ENCODE measurements at places on chromosomes 7 and 10.

DNA sequence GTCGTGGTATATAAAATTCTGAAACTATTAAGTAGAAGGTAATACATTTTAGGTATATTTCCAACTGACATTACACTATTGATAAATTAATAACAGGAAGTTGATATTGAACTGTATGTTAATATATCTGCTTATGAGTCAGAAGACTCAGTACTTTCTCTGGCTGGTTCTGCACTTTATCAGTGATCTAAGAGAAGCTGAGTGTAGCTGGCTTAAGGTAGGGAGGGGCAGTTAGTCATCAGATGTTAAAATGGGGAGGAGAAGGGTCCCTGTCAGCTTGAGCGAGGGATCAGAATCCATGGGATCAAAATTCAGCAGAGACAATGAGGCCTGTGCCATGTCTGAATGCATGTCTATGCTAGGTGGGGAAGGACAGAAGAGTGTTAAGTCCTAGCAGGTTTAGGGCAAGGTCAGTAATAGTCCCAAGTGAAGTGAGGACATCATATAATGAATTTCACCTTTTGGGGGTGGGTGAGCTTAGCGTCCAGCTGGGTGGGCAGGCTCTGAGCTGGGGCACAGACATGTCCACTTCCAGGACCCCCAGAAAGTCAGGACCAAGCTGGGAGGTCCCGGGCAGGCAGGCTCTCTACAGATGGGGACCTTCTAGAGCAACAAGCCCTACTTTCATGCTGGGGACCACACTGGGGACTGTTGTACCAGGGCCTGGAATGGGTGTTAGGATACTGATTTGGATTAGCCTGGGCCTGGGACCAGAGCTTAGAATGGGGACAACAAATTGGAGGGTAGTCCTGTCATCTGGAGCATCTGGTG is 82.9 kb downstream of the WDFY4 start:
- no peak for DNase-seq

DNA sequence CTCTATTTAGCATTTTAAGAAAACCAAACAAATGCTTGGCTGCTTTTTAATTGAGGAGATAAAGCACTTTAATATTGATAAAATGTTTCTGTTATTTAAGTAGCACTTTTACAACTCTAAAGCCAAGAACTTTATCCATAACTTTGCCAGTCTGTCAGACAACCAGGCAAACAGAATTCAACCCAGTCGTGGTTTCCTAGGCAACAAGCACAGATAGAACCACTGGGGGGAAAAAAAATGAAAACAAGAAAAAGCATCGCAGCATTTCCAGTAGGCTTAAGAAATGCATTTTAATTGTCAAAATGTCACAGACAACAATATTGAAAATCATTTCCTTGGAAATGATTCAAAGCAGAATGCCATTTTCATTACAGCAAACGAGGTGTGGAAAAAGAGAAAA is 323.4 kb downstream of the PARD3 start:
- no peak for DNase-seq

- no peak for DNase-seq
Measured at GRCh38 chr10:94083662-94084265, 90.0 kb downstream of the PLCE1 start.

DNA sequence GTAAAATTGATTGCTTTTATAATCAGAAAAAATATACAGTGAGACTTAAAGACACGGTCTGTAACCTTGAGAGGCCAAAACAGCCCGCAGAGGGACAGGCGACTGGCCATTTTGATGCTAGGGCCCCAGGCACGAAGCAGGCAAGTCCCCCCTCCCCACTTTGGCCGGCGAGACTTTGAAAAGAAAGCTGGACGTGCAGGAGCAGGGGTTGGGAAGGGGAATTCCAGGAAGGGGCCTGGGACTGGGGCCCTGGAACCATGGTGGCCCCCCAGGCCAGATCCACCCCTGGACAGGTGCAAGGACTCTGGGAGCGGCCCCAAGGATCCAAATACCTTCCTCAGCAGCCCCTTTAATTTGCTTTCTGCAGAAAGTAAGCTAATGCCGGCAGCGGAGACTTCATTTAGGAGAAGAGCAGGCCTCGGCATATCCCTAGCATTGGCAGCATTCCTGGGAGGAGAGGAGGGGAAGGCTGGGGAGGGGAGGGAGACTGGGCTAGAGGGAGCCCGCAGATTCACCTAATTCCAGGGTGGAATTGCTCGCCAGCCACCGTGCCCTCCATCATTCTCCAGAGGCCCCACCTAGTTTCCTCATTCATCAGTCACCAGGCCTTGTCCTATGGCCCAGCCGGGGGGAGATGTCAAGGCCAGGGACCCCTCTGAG is 24.9 kb upstream of the TNRC18 start:
- no peak for DNase-seq

- no peak for DNase-seq
Measured at GRCh38 chr7:18390535-18390907, 105.0 kb upstream of the HDAC9 start.

DNA sequence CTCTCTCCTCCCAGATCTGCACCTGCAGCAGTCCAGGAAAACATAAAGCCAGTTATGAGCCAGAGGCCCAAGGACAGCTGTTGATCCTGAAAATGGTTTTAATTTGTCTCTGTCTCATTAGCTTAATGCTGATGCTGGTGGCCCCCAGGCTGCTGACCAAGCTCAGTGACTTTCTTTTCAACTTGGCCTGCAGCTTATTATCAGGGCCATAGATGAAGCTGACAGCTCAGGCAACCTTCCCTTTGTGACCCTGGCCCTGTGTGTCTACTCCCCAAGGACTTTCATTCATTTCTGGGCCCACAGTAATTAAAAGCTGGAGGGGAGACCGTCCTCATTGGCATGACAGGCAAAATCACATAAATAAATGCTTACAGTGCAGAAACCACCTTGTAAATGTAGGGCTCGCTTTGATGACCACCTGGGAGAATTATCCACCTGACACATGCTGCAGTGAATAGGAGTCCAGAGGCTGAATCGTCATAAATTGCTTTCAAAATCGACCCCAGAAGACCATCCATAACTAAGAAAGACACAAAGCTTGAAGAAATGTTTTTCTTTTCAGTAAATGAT is 138.5 kb downstream of the NPY start:
- DNase-seq, result no peak

GRCh38 chr7:16421333-16422102 is at the start of gene CRPPA:
TSS of gene CRPPA (minus strand) at chr7:16421538. CDS start at chr7:16421322, 216 bp downstream.
- DNase-seq, result peak; percentile 10

GRCh38 chr10:78532480-78533042 is 498.9 kb downstream of the RPS24 start:
- no peak for DNase-seq

DNA sequence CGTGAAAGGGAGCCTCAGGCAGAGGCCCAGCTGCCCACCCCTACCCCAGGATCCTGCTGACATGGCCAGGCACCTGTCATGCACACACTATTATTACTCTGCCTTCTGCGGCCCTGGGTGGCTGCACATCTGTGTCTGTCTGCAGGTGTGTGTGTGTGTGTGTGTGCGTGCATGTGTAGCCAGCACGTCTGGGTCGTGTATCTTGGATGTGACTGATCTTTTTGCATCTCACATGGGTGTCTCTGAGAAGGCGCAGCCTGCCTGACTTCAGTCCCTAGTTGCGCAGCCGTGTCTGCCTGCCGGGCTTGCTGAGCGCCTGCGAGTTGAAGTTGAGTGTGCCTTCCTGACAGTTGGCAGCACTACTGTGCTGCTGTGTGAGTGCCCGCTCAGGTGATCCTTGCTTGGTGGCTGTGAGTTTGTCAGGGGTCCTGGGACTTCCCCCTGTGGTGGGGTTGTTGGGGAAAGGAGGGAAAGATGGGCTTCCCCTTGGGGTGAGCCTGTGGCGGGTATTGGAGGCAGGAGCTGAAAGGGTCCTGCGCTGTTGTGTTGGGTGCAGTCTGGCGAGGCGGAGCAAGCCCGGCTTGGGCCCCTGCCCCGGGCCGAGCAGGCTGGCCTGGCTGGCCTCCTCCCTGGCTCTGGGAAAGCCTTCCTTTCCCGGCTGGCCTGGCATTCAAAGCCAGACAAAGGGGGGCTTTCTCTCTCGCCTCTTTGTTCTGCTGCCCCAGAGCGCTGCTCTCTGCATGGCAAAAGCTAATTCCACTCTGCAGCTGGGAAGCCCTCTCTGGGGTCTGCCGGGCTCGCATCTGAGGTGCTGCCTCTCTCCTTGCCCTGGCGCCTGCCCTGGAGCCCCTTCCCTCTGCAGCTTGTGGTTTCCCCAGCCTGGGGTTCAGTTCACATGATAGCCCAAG is 4.9 kb downstream of the TRIM8 start:
- DNase-seq, result peak; percentile 45

GRCh38 chr10:132699411-132700155 is 86.4 kb downstream of the NKX6-2 start:
- DNase-seq, result no peak

DNA sequence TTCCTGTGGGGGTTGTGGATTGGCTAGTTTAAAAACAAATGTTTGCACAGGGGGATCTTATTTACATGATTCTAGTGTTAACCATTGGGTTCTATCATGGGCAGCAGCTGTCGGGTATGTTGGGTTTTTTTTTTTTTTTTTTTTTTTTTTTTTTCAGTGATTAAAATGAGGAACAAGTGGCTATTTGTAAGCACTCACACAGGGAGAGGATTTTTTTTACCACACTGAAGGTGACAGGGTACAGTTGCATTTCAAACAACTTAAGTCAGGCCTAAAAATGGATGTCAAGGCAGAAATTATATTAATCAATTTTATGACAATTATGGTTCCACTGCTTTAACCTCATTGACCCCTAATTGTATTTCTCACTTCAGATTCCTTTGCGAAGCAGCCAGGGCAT is 92.8 kb downstream of the CD36 start:
- DNase-seq, result no peak

GRCh38 chr10:99766302-99766681 is 16.1 kb upstream of the ABCC2 start:
- no peak for DNase-seq

GRCh38 chr10:70145666-70146488 is 623 bp downstream of the TYSND1 start:
- DNase-seq, result peak; percentile 67

DNA sequence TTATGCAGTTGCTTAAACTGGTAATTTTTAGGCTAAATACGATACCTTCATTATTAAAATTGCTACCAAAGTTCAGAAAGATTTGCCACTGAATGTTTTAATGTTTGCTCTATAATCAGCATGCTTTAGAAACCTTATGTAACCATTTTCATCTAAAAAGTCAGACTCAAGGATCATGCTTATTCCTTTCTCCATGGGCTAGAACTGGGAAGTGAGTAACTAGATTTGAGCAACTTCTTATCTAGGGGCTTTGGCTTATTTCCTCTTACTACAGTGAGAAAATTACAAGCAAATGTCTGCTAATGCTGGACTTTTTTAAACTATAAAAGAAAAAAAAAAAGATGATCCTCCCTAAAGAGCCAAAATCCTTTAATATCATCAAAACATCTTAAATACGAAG is 215.9 kb downstream of the CRPPA start:
- DNase-seq, result no peak

DNA sequence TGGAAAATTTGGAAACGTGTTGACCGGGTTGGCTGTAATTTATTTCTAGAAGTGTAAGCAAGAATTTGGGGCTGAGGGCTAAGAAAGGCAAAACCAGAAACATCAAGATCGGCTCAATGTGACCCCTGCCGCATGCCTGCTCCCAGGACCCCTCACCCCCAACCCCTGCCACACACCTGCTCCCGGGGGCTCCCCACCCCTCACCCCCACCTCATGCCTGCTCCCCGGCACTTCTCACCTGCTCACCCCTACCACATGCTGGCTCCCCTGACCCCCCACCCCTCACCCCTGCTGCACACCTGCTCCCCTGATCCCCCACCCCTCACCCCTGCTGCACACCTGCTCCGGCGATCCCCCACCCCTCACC is 19.0 kb upstream of the CFAP46 start:
- DNase-seq, result no peak

- DNase-seq, result no peak
Measured at GRCh38 chr10:106038246-106038645, 1126.3 kb downstream of the SORCS1 start.

DNA sequence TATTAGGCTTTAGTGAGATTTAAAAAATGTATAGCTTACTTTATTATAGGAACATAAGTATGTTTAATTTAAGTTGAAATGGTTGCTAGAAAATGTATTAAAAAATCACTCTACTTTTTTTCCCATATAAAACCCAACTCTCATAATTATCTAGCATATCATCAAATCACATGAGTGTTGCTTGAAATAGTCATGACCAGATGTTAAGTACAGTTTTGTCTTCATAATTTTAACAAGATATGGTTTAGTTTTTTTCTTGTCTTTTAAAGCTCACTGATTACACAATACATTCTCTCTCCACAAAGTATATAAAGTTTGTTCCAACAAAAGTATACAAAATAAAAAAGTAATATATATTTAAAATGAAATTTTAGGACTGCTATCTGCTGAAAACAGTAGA is 82.8 kb downstream of the HGF start:
- DNase-seq, result no peak

DNA sequence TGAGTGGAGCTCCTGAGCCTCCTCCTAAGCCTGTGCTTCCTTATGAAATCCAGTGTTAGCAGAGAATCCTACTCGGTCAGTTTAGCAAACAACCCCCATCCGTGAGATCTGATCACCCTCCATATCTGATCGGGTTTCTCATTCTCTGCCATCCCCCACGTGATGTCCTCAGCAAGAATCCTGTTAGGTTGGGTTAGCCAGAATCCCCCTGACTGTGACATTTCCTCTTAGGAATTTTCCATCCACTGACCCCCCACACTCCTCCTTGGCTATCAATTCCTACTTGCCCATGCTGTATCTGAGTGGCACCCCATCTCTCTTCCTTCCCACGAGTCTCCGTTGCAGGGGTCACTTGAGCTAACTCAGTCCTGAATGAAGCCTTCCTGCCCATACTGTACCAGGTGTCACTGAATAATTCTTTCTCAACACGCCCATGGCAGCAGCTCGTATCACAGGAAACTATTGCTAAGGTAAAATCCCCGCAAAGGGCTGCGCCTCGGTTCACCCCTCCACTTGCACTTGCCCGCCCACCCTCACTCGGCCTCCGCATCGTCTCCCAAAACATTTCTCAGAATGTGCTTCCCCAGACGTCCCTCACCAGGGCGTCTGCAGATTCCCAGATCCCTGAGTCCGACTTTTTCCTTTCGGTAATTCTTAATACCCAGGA is 44.1 kb downstream of the MYOF start:
- no peak for DNase-seq

DNA sequence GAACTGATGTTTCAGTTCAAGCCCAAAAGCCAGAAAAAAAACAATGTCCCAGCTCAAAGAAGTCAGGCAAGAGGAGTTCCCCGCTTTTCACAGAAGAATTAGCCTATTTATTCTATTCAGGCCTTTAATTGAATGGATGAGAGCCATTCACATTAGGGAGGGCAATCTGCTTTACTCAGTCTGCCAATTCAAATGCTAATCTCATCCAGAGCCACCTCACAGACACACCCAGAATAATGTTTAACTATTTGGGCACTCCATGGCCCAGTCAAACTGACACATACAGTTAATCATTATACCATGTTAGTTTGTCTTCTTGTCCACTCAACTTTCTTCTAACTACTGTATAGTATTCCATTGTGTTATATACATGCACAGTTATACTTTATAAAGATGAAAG is 2.6 kb upstream of the NPSR1 start:
- DNase-seq, result no peak
